Activated CD4-positive, CD25-positive, alpha-beta regulatory T cell treated with anti-CD3 and anti-CD28 coated beads, Interleukin-2, amount 50 U/mL, for 24 hours (primary cell): ENCODE measurements at places on chromosomes 2 and 18.
A peak's percentile ranks its signal among the peaks of the same experiment; 100 is the strongest.

- no peak for ATAC-seq
These were observed at the start of gene DLX1 for GRCh38 chr2:172085460-172086159. Gene DLX1 (plus strand): TSS chr2:172085507. CDS start chr2:172085678, 171 bp downstream.

DNA sequence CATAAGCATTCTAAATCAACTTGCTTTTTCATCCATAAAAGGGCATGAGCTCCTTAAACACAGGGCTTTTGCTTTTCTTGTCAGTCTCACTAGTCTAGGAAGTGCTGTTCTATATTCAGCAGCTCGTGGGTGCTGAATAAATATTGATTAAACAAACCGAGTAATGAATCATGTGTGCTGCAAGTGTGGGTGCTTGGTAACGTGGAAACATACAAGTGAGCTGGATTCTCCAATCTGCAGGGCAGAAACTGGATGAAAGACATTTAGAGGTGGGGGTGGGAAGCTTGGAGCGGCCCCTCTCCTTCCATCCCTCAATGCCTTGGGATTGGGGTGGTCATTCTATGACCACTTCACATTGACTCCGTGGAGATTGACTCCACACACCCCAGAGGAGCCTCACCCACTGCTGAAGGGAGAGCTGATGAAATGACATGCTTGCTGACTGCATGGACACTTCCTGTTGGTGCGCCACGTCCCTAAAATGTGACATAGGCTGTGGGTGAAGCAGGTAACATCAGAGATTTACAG is 114.6 kb downstream of the DOCK10 start:
- peak; percentile 70 for ATAC-seq

- ATAC-seq = no peak
These were observed 167.9 kb upstream of the SLC39A10 start for GRCh38 chr2:195489101-195489500.

- no peak for ATAC-seq
These were observed 146.2 kb downstream of the RPIA start for GRCh38 chr2:88837511-88838160.

DNA sequence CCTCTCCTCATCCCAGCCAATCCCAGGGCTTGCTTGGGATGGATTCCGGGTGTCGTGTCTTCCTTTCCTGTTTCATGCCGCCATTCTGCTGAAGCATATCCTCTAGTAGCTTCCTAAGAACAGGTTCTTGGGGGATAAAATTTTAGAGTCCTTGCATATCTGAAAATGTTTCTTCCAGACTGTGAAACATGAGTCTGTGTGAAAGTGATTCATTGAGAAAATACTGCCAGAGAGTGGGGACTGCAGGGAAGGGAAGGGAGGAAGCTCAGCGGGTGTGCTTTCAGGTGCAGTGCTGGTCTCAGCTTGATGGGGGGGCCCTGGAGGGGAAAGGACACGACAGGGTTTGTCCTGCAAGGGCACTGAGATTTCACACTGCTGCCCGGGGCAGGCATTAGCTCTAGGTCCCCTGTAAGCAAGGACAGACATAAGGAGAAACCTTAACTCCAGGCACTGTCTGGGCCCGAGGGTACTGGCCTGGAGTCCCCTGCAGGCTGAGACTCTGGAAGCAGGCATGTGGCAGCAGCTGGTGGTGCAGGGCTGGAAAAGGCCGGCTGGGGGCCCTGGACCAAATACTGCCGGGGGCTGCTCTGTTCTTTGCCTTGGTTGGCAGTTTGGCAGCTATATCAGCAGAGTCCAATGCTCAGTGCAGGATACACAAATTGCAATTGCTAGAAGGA is 97.6 kb upstream of the HS6ST1 start:
- ATAC-seq = no peak

DNA sequence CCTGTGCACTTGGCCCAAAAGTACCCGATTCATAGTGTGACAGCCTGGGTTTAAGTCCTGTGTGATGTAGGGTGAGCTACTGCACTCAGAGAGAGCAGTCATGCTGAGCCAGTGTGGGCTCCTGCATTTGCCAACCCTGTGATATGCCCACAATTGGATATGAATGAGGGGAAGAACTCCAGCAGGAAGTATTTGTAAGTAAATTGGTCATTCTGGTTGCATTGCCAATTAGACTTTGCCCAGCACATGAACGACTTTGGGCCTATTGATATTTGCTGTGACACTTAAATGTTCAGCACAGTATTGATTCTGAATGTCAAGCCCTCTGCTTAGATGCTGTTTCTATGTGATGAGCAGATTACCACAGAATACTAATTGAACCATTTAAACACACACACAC is 570.9 kb downstream of the PIK3C3 start:
- no peak for ATAC-seq

- ATAC-seq = no peak
These were observed 782.6 kb upstream of the ID2 start for GRCh38 chr2:7899241-7899640.

DNA sequence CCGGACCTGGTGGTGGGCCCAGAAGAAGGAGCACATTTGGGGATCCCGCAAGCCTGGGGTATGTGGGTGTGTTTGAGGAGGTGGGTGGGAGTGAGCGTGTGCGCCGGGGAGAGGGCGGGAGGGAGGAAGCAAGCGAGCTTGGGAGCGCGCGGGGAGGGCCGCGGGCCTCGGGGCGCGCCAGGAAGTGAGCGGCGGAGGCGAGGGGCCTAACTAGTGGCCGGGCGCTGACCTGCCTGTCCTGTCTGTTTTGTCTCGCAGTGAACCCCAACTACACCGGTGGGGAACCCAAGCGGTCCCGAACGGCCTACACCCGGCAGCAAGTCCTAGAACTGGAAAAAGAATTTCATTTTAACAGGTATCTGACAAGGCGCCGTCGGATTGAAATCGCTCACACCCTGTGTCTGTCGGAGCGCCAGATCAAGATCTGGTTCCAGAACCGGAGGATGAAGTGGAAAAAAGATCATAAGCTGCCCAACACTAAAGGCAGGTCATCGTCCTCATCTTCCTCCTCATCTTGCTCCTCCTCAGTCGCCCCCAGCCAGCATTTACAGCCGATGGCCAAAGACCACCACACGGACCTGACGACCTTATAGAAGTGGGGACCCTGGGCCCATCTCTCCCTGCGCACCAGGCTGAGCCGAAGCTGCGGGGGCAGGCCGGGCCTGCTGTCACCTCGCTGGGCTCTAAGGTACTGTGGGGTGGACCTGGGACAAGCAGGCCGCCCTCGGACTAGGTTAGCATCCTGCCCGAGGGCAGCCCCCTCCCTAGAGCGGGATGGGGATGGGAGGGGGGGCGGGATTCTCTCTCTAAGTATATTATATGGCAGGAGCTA is 1.2 kb downstream of the HOXD4 start:
- ATAC-seq = no peak

- ATAC-seq = no peak
These were observed 5.1 kb downstream of the SLC35F6 start for GRCh38 chr2:26769089-26769761.

DNA sequence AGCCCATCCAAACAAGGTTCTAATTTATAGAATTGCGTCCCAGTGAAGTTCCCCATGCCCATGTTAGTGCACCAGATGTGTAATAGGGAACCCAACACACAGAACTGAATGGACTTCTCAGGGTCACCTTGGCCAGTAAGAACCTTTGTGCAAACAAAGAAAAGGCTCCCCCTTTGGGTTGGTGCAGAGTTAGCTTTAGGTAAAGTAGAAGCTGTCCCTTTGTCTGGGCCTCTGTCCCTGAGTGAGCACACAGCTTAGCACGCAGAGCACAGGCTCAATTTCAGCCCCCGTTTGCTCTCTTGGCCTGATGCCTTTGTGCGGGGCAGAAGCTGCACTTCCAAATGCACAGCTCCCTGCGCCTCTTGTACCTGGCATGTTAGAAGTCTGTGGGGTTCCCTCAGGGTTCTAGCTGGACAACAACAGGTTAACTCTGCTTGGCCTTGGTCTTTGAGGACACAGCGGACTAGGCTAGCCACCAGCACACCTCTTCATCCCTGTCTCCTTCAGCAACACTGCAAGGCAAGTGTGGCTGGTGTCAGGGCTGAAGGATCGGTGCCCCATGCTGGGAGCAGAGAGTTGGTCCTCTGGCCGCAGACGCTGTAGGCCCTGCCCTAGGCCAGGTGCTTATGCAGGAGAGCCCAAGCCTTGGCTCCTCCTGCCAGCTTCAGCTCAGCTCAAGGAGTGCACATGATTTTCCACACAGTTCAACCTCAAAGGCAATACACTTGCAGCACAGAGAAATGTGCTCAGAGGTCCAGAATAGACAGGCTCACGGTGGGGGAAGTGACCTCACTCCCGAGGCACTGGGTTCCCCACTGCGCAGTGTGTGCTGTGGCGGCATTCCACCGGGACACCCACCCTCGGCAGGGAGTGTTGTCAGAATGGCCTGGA is 73.3 kb upstream of the FOSL2 start:
- no peak for ATAC-seq

DNA sequence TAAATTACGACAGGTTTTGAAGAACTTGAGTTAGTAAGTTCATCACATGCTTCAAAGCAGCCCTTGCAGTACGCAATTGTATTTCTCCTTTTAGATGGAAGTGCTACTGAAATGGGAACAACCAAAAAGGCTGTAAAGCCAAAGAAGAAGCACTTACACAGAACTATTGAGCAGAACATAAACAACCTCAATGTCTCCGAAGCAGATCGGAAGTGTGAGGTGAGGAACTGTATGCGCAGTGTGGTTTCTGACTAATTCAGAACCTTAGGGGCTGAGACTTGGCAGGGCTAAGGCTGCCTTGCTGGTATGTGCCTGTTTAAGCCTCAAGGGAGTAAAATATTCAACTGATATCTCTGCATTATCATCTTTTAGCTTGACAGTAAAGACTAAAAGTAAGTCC is 8.4 kb downstream of the NCAPH start:
- peak; percentile 89 for ATAC-seq

GRCh38 chr18:24935008-24935407 is 417.0 kb downstream of the ZNF521 start:
- ATAC-seq = no peak

DNA sequence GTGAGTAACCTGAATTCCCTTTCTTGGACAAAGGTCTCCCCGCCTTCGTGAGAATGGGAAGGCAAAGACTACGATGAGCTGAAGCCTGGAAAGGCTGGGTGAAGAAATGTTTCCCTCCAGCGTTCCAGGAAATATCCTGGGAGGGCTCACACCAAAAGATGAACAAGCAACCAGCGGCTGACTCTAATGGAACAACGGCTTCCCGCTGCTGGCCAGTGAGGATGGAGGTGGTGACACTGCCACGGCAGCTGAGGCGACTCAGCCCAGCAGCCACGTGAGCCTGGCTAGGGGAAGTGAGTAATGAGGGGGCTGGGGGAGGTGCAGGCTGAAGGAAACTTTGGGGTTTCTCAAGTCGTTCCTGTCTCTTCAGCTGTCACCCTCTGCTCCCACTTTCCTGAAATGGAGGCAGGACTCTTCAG is 105.0 kb upstream of the SMAD7 start:
- peak; percentile 73 for ATAC-seq
